ENCODE measurements at places on chromosomes 7 and 10.

GRCh38 chr10:77195101-77195500 is 442.5 kb downstream of the KCNMA1 start:
- no peak for DNase-seq

DNA sequence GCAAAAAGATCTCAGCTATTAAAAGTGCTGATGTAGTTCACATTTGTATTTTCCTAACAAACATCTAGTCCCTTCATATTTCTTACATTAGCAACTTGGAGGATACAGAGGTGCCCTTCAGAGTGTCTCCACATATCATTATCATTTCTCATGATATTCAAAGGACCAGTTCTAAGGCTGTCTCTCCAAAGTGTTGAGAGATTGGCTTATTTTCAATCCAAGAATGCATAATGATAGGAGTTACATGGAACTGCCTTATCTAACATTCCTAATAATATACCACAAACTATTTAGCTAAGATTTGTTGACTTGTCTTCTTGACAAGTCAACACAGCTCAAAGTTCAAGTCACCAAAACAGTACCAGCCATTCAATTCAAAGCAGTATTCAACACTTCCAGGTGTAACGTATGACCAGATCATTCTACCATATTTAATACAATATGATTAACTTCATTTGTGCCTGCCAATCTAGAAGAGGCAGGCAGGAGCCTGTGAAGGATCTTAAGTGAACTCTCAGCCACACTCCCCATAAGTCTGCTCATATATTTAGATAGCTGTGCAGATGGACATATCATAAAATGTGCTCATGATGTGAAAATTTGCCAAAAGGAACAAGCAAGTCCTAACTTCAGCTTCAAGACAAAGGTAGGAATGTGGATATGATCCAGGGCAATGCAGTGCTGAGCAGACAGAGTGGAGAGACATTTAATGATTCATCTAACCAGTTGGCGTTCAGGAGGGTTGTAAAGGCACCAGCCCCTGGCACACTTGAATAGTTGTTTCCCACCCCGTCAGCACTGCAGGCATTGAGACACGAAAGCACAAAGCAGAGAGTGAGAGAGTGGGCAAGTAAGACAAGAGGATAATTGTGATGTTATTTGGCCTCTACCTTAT is 108.3 kb downstream of the MTERF1 start:
- DNase-seq, result no peak

DNA sequence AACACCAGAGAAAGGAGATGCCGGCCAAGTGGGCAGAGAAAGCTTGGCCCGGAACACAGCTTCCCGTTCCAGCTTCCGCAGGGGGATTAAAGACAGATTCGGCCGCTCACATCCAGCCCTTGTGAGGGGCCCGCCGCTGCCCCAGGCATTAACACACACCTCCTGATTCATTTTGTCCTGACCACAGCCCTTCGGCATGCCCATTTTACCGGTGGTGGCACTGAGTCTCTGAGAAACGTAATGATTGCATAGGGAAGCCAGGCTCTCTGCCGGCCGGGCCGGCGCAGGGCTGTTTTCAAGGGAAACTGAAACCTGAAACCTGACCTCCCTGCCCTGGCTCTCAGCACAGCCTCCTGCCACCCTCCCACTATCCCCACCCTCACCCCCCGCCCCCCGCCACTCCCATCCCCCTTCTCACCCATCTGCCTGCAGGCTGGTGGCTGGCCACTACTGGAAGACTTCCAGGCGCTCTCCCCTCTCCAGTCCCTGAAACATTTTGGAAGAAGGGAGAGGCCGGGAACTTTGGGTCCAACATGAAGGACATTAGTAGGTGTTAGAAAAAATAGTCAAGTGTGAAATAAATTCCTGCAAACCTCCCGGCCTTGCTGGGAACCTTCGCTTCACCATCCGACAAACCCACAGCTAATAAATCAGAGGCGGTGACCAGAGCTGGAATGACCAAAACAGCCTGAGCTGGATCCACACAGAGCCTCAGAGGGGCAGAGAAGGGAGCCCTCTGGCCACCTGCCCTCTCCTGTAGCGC is 83.5 kb upstream of the CUX1 start:
- DNase-seq, result no peak

- DNase-seq, result no peak
These were observed 80.0 kb upstream of the STK17A start for GRCh38 chr7:43502941-43503340.

DNA sequence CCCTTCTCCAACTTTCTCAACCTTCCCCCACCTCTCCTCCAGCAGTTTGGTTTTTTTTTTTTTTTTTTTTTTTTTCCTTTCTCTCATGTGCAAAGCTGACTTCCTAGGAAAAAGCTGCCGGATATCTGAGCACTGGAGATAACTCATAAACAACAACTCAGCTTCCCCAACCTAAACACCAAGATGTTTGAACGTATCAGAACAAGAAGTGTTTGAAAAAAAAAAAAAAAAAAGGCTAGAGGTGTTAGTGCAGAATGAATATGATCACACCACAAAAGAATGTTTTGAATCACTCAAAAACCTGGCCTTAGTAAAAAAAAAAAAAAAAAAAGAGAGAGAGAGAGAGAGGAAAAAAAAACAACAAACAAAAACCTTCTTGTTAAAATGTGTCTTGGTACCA is 11.2 kb downstream of the GATA3 start:
- no peak for DNase-seq

DNA sequence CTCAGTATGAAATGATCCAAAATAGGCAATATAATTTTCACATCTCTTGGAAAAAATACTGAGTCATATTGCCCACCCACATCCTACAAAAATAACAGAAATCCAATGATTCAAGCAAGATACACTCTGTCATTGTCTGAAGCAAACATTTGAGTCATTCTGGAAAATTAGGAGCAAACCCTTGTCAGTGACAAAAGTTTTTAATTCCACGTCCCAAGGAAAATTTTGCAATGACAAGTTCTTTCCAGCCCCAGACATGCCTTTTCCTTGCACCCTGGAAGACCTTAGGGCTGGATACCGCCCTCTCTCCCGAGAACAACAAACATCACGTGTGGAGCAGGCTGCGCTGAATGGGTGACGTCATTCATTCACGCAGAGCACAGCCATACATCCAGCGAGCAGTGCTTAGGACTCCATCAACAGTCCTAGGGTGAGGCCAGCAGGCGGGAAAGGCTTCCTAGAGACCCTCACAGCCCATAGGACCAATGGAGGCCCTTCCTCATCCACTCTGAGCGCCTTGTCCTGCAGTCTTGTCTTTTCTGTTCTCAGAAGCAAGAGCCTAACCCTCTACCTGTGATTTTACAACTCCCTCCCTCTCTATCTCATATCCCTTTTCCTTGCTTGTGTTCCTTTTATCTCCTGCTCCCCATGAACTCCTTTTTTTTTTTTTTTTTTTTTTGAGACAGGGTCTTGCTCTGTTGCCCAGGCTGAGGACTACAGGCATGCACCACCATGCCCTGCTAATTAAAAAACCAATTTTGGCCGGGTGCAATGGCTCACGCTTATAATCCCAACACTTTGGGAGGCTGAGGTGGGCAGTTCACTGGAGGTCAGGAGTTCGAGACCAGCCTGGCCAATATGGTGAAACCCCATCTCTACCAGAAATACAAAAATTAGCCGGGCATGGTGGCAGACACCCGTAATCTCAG is 23.5 kb upstream of the KDM7A start:
- no peak for DNase-seq

DNA sequence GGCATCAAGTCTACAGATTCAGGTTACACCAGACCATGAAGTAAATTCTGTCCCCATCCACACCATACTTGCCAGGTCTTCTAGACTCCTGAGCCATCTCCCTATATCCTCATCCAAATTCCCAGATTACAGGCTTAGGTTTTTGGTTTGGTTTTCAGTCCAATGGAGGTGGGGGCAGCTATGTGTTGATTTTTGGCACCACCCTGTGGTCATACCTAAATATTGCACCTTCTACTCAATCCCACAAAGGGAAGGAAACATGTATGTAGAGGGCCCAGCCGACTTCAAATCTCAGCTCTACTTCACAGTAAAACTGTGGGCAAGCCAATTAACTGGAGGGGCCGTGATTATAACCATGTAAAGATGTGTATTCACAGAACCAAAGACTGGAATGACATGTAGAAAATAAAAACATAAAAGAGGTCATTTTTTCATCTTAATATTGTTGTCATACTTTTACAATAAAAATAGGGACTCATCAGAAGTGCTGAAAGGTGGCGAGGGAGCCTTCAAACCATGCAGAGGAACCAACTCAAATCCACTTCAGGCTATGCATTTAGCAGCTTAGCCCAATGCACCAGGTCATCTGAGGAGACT is 19.8 kb downstream of the ERCC6 start:
- DNase-seq, result no peak

DNA sequence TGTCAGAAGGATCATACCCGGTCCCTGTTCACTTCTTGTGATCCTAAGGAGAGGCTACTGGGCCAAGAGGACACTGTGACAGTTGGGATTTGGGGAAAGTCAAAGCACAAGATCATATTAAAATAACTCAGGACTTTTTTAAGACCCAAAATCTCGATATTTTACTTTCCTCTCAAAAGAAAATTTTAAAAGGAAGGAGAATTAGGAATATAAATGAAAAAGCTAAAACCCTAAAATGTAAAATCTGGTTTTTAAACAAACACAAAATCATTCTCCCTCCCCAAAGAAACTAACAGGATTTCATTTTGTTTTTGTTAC is 36.4 kb downstream of the ALOX5 start:
- DNase-seq, result no peak

- DNase-seq, result no peak
These were observed 42.8 kb downstream of the CPXM2 start for GRCh38 chr10:123848564-123849457.

DNA sequence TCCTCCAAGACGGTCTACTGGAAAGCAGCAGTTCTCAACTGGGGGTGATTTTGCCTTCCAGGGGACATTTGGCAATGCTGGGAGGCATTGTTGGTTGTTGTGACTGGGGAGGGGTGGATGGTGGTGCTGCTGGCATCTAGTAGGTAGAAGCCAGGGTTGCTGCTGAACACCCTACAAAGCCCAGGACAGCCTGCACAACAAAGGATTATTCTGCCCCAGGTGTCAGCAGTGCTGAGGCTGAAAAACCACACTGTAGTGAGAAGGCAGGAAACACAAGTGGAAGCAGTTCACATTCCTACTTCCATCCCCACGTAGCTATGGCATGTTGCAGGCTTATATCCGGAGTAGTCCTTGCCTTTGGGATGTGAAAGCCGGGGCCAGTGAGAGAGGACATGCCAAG is 86.9 kb downstream of the AOAH start:
- DNase-seq, result no peak

DNA sequence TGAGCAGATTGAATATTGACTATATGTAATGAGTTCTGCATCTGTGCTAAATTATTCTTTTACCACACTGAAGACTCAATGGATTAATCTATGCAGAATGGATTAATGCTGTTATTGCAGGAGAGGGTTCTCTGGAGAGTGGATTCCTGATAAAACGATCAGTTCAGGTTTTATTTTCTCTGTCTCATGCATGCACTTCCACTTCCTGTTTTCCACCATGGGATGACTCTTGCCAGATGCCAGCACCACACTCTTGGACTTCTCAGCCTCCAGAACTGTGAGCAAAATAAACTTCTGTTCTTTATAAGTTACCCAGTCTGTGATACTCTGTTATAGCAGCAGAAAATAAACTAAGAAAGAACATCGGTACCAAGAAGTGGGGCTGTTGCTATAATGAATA is 207.5 kb downstream of the KCND2 start:
- no peak for DNase-seq

- no peak for DNase-seq
These were observed 1.3 kb downstream of the EIF4EBP2 start for GRCh38 chr10:70405037-70405824.

- DNase-seq, result no peak
These were observed 49.6 kb downstream of the LGI1 start for GRCh38 chr10:93807371-93807770.

GRCh38 chr7:30074422-30075030 is 46.3 kb downstream of the PLEKHA8 start:
- DNase-seq, result no peak

DNA sequence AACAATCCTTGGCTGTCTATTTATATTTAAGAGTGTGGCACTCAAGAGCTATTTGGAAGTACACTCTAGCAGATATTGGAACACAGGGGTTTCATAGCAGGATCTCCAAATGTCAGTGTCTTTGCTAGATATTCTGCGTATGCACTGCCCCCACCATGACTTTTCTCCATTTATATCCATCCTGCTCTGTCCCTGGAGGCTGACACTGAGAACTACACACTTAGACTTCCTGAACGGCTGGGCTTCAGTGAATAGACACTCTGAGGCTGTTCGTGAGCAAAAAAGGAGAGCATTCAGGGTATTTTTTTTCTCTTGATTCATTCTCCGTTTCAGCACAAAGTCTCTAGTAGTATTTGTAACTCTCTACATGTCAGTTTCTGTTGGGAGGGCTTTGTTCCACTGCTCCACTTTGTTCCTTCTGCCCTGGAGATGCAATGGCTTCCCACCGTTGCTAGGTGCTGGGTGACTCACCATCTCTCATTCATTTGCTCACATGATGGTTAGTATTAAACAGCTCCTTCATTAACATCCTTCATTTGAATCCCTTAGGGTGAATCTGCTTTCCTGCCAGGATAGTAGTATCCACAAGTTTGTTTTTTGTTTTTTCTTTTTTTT is 155.9 kb upstream of the SLC13A1 start:
- no peak for DNase-seq

GRCh38 chr7:139635526-139636302 is 112.2 kb downstream of the CLEC2L start:
- DNase-seq, result peak; percentile 35

DNA sequence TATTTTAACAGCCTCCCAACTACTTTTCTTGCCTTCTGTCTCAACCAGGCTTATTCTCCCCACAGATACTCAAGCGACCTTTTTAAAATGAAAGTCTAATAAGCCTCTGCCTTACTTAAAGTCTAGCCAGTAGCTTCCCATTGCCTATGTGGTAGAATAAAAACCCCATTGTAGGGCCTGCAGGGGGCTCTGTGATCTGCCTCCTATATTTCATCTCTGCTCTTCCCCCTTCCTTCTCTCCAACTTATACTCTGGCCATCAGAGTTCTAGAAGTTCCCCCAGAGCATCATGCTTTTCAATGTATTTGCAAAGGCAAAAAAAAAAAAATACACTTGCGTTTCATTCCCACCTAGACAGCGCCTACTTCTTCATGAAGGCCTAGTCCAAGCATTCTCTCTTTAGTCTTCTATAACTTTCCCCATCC is 167.7 kb upstream of the ADO start:
- no peak for DNase-seq

DNA sequence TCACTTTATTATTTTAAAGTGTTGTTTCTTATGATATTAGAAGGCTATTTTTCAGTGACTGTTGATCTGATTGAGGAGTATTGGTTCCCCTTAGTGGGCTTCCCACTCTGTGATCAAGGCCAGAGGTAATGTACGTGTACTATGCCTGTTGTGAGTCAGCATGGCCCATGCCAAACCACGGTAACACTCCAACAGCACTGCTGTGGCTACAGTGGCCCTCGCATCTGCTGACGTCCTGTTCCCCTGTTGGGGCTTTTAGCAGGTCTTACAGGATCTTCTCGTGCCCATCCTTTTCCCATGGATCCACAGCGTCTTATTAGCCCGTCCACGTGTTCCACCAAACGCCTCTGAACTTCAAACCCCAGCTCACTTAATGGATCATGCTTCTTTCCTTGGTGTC is 964.6 kb upstream of the CELF2 start:
- DNase-seq, result no peak

GRCh38 chr7:140607441-140607989 is 33.1 kb downstream of the DENND2A start:
- DNase-seq, result no peak
